ENCODE measurements at places on chromosomes 3 and 15.

GRCh38 chr3:64520334-64520733 lies 167.5 kb downstream of the ADAMTS9 start:
- DNase-seq = no peak

GRCh38 chr3:134312072-134312872 lies 61.6 kb upstream of the RYK start:
- DNase-seq = peak; percentile 63

DNA sequence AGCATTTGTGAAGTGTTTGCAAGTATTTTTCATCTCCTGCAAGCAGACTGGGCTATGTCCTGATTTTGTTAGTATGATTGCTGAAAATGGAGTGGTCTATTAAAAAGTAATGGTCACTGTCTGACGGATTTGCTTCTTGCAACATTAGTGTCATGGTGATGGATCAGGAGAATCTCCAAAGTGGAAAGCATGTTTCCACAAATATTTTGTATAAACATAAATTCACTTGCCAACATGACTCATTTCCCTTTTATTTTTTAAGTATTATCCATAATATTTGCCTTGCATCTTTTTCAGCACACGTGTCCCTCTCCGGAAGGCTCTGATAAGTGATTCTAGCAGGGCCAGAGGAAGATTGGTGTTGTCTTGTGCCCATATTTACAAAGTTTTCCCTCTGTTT lies 27.4 kb upstream of the CACNA2D3 start:
- DNase-seq = no peak

DNA sequence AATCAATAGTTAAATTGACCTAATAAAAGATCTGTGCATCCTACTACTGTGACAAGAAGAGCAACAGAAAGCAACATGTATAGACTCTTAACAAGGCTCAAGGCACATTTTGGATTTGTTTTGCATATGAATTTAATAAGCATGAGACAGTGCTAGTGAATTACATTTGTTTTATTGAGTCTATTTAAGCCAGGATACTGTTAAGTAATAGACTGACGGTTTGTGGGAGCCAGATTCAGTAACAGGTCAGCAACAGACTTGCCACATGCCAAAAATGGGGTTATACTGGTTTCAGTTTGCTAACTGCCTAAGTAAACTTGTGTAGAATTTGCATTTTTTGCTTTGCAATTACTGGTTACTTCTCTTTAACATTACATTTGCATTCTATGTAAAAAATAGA lies 54.0 kb downstream of the MBNL1 start:
- peak; percentile 45 for DNase-seq

GRCh38 chr3:140510303-140510861 lies 167.5 kb upstream of the TRIM42 start:
- DNase-seq = no peak

DNA sequence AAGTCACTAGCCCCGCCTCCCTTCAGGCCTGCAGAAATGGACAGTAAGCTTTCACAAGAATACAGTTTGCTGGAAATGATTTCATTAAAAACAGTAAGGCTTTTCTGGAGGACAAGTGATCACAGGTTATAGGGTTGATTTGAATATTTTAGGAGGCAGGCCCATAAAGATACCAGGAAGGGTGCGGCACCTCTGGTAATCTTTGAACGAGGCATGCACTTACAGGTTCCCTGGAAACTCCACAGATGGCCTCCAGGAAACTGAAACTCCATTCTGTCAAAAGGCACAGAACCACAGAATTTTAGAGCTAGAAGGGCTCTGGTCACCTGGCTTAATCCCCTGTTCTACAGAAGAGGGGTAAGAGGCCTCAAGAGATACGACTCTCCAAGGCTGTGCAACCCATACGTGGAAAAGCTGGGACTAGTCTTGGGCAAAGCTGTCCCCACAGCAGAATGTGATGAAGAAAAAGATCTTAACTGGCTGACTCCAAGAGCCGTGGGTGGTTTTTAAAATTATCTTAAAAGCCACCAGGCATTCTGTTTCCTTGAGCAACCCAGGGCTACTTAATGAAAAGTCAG lies 1.2 kb downstream of the STARD5 start:
- DNase-seq = no peak

- peak; percentile 84 for DNase-seq
These were observed 80.3 kb downstream of the TMEM266 start for GRCh38 chr15:76140074-76140464.

- DNase-seq = no peak
These were observed 113.5 kb upstream of the LMOD3 start for GRCh38 chr3:69235882-69236281.

DNA sequence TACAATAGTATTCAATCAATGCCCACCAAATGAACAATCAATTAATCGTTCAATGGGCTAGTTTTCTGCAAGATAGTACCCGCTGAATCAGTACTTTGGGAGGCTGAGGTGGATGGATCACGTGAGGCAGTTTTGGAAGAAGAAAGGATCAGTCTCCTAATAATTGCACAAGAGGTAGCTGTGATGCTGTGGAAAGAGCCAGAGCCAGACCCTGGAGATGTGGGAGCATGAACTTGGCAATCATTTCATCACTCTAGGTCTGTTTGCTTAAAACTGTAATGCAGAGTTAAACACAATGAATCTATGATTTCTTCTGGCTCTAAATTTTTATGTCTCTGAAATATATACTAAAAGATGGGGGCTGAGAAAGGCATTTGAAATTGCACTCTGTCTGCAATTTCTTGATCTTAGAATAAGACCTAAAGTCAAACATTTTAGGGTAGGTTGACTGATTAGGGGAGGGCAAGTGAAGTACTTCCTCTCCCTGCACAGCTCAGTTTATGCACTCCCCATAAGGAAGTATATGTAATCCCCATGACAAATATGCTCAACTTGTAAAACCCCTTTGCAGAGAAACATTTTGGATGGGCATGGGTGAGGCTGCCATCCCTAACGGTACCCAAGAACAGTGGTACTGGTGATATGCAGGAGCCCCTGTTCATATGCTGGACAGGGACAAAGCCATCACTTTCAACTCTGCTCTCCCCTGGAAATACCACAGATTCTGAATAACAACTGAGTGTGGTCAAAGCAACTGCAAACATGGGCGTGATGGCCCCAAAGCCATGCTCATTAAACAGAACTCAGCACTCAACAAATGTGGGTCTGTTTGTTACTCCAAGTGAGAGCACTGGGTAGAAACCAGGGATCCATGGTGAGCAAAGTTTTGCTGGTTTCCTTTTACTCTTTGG lies 28.6 kb upstream of the SPATA12 start:
- DNase-seq = peak; percentile 31

DNA sequence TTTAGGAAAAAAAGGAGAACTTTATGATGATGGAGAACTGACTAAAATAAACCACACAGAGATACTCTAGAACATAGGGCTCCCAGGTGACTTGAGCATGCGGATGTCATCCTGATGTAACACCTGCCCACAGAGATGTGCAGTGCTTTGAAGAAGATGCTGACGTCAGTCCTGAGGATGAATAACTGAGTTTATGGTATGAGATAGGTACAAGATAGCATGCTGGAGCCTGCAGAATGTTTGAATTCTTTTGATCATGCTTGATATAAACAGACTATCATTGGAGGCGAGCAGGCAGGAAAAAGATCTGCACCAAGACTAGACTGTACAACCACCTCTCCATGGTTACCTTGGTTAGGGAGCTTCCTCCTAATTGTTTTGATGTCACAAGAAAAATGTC lies 12.4 kb downstream of the CCR4 start:
- DNase-seq = no peak

All from suppressor macrophage treated with lipopolysaccharide for 4 hours (primary cell).